ENCODE measurements at places on chromosomes 7 and 10. TPM values are rescaled to one million over a fixed set of nuclear protein-coding genes. Genes with fewer than 3 reads are reported as not detected.

Gene HTR7
- total RNA-seq = 1.0 TPM

Gene LLCFC1
- not detected for total RNA-seq

Gene NPFFR1
- not detected for total RNA-seq

Gene NKX2-3
- 0.25 TPM for total RNA-seq

Gene TMEM196
- total RNA-seq = not detected

Gene FAM237B
- not detected for total RNA-seq

Gene DGKI
- total RNA-seq = 0.40 TPM

Gene NUDT13
- 6.3 TPM for total RNA-seq

Gene PRKAR2B
- 2.7 TPM for total RNA-seq

Gene TAS2R41
- total RNA-seq = not detected

Gene CD36
- 0.82 TPM for total RNA-seq

Gene ING3
- 17.4 TPM for total RNA-seq

Gene GIMAP6
- not detected for total RNA-seq

Gene CTAGE15
- not detected for total RNA-seq

Gene PPP2R2D
- 38.4 TPM for total RNA-seq

Gene FOXI2
- total RNA-seq = not detected

Gene KCNIP2
- total RNA-seq = 2.0 TPM

Gene ZNF107
- 3.6 TPM for total RNA-seq

Gene MYL10
- not detected for total RNA-seq

Gene PPP1R17
- total RNA-seq = not detected

Gene AP3M1
- total RNA-seq = 60.6 TPM

Gene SLC29A4
- 2.5 TPM for total RNA-seq

Gene NPY
- total RNA-seq = not detected

Gene LZTS2
- total RNA-seq = 51.6 TPM

Gene CEP55
- 76.0 TPM for total RNA-seq

Gene PKD1L1
- total RNA-seq = 0.05 TPM

Gene C10orf95
- 0.37 TPM for total RNA-seq

Gene SH3PXD2A
- total RNA-seq = 0.82 TPM

Gene C10orf67
- total RNA-seq = 0.09 TPM

Gene AQP1
- 0.26 TPM for total RNA-seq

Gene PTN
- not detected for total RNA-seq

Gene ELAPOR2
- total RNA-seq = 0.59 TPM

Gene CHN2
- total RNA-seq = 3.6 TPM

Gene CAMK1D
- total RNA-seq = 0.26 TPM

Gene GPR37
- total RNA-seq = 3.8 TPM

Gene ABHD11
- 10.7 TPM for total RNA-seq

Gene MACROH2A2
- total RNA-seq = 28.0 TPM

Gene HOXA6
- 8.3 TPM for total RNA-seq

Gene GSTO2
- 86.5 TPM for total RNA-seq

Gene CALY
- 0.20 TPM for total RNA-seq

Gene LRRD1
- total RNA-seq = not detected

Gene OR2F1
- not detected for total RNA-seq

Gene PRSS37
- not detected for total RNA-seq

Gene CYP2C8
- total RNA-seq = not detected

Gene TMEM229A
- not detected for total RNA-seq

Gene ZNF273
- total RNA-seq = 8.7 TPM

Gene ARHGAP22
- total RNA-seq = 3.0 TPM
